ENCODE measurements at places on chromosomes 7 and 10.
A peak's percentile ranks its signal among the peaks of the same experiment; 100 is the strongest.

DNA sequence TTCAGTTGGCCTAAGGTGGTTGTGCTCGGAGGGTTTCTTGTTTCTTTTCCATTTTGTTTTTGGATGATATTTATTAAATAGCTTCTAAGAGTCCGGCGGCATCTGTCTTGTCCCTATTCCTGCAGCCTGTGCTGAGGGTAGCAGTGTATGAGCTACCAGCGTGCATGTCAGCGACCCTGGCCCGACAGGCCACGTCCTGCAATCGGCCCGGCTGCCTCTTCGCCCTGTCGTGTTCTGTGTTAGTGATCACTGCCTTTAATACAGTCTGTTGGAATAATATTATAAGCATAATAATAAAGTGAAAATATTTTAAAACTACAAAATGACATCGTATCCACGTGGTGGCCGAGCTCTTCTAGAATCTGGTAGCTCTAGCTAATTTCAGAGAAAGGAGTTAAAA, 20.4 kb downstream of the GATA3 start:
- no peak for DNase-seq

DNA sequence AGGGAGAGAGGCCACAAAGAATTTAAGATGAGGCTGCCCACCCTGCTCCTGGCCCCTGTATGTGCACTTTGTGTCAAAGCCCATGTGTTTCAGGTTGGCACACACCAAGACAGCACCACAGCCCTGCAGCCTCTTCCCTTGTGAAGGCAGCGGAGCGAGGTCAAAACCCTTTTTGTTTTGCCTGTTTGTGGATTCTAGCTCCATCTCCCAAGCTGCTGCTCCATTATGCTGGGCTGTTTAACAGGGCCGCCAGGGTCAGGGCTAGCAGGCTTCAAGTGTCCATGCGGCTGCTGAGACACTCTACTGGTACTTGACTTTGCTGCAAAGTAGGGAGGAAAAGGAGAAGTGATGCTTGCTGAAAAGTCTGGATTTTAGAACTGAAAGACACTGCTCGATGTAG, 142.3 kb upstream of the EFCAB10 start:
- no peak for DNase-seq

DNA sequence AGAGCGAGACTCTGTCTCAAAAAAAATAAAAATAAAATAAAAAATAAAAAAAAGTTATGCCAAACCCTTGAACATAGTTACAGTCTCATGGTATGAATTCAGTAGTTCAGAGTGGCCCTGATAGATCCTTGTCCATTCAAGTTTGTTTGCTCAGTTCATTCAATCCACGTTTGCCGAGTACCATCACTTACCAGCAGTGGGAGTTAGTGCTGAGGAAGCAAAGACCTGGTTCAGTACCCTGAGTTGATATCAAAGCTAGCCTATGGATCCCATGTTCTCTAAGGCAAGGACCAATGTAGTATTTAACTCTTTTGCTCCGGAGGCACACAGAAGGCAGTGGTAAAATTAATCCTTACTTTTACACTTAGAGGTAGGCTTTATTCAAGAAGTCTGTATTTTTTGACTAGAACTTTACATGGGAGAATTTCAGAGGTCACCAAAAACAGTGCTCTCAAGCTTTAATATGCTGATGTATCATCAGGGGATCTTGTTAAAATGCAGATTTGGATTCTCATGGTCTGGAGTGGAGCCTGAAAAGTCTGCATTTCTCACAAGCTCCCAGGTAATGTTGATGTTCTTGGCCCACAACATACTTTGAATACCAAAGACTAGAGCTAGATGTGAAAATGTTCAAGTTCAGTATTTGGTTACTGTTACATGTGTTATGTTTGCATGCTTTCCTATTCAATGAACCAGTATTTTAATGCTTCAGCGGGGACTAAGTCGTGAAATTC, 38.1 kb upstream of the HBP1 start:
- DNase-seq = peak; percentile 12

DNA sequence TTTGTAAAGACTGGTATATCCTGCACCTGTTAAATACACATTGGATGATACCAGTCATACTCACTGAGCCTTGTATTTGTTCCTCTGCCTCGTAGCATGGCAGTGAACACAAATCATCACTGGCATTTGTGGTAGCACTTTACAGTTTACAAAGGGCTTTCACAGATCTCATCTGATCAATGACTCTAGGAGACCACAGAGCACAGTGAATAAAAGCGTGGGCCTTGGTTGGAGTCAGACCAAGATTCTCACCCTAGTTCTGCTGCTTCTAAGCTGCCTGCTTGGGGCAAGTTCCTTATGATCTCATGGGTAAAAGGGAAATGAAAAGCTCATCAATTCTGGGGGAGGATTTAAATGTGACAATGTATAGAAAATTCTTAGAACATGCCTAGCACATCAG, 129.9 kb upstream of the AGK start:
- no peak for DNase-seq

GRCh38 chr10:131452926-131453720, 141.6 kb upstream of the TCERG1L start:
- DNase-seq = peak; percentile 64

- DNase-seq = peak; percentile 59
These were observed 5.4 kb upstream of the SPACDR start for GRCh38 chr7:100469227-100470044.

DNA sequence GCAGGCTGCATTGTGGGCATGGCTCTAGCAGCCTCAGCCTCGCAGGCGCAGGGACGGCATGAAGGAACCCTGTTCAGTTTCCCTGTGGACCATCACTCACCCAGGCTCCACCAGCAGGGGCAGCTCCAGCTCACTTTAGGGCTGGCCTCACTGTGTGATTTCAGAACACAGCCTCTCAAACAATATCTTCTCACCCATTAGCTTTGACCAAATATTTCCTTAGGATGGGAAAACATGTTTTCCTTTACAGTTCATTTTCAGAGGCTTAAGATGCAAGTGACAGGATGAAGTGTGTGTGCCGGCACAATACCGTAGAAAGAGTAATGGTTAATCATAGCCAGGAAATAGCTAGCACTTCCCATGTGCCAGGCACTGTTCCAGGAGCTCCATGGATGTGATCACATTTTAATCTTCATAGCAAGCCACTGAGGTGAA, 58.2 kb downstream of the LANCL2 start:
- DNase-seq = peak; percentile 64

DNA sequence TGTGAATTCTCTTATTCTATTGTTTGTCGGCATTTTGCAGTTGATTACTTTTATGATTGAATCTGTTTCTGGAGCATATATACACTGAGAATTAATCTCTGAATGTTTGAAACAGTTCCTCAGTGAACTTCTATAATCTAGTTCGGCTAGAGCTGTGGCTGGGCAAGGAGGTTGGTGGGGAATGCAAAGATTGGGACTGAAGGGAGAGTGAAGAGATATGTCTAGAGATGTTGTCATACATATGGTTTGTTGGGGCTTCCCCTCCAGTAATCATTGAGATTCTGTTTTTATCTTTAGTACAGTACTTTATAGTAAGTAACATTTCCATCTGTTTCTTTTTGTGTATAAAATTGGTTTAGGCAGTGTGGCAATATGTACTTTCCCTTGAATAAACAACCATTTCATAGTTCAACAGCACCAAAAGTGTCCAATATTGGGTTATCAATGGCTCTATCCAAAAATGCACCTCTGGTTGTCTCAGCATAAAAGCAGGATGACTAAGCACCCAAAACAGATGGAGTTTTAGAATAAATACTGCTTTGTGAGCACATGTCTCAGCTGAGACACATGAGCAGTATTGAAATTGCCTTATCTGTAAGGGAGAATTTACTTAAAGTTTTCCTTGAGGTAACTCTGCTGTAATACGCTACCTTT, 36.7 kb downstream of the WAC start:
- DNase-seq = peak; percentile 37

DNA sequence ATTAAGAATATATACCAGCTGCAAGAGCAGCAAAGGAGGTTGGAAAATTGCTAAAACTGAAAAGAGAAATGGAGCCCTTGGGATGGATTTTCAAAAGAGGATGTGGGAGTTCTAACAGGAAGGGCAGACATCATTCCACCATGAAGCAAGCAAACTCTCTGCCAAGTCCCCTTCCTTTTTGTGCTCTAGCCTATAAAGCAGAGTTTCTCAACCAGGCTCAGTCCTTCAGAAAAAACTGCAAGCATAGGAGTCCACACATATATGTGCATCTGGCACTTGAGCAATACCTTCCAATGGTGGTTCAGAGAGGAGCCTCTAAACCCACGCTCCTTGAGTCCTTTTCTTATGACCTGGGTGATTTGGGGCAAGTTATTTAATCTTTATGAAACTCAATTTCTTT, 98.6 kb upstream of the MKX start:
- no peak for DNase-seq

GRCh38 chr10:78706726-78707540, 361.8 kb upstream of the ZMIZ1 start:
- DNase-seq = peak; percentile 65

DNA sequence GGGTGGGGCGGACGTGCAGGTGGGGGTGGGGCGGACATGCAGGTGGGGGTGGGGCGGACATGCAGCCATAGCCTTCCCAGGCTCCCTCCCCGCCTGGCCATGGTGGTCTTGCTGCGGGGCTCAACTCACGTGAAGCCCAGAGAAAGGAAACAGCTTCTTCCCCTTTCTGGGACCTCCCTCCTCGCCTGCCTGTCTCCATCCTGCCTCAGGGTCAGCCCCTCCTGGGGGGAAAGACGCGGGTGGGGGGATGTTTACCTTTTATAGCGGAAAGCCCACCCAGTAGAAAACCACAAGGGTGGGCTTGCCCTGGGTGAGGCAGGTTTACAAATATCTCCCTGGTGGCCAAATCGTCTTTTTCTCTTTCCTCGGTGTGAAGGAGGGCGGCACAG, 520.0 kb downstream of the GLRX3 start:
- no peak for DNase-seq

DNA sequence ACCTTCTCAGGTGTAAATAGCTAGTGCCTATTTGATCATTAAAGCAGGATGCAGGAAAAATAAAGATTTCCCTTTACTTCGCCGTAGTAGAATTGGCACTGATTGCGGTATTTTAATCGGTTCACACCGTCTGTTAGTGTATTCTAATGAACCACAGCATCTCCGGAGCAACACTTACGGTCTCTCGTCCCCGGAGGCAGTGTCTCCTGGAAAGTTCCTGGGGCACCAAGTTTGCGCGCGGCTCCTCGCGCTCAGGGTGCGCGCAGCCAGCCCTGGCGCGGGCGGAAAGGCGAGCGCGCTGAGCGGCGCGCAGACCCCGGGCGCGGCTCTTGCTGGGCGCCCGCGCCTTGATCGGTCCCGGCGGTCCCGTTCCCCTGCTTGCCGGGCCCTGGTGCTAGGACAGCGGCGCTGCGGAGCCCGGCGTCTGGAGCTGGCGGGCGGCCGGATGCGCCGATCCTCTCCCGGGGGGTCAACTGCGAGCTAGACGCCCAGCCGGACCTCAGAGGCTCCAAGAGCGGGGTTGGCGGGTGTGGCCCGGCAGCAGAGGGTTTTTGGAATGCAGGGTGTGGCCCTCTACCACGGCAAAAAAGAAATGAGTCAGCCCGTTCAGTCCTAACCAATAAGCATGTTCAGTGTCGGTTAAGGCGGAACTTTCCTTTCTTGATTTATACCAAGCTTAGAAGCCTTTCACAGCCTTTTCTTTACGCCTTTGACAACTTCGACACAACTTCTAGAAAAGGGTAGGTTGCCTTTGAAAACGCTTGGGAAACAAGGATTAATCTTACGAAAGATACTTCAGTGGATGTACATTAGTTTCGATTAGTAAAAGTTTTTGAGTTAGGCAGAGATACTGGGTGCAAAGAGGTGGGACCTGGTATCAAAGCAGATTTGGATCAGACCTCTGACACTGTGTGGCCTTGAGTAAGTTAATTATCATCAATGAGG, 166.8 kb upstream of the ASAH2 start:
- DNase-seq = peak; percentile 87

- DNase-seq = no peak
These were observed 99.1 kb upstream of the PDGFA start for GRCh38 chr7:618539-619367.

GRCh38 chr10:126931544-126931943, 26.3 kb downstream of the DOCK1 start:
- no peak for DNase-seq

- DNase-seq = no peak
These were observed 1127.7 kb downstream of the REEP3 start for GRCh38 chr10:64648915-64649314.

All from fibroblast of skin of abdomen (primary cell).